Common myeloid progenitor, CD34-positive (primary cell): ENCODE measurements at places on chromosomes 11 and 22.

- no peak for DNase-seq
These were observed 54.2 kb downstream of the PACSIN2 start for GRCh38 chr22:42960531-42961399.

GRCh38 chr22:31046539-31047226 is 34.4 kb upstream of the SMTN start:
- no peak for DNase-seq

GRCh38 chr11:2205214-2205720 is 33.7 kb upstream of the TH start:
- DNase-seq: no peak

DNA sequence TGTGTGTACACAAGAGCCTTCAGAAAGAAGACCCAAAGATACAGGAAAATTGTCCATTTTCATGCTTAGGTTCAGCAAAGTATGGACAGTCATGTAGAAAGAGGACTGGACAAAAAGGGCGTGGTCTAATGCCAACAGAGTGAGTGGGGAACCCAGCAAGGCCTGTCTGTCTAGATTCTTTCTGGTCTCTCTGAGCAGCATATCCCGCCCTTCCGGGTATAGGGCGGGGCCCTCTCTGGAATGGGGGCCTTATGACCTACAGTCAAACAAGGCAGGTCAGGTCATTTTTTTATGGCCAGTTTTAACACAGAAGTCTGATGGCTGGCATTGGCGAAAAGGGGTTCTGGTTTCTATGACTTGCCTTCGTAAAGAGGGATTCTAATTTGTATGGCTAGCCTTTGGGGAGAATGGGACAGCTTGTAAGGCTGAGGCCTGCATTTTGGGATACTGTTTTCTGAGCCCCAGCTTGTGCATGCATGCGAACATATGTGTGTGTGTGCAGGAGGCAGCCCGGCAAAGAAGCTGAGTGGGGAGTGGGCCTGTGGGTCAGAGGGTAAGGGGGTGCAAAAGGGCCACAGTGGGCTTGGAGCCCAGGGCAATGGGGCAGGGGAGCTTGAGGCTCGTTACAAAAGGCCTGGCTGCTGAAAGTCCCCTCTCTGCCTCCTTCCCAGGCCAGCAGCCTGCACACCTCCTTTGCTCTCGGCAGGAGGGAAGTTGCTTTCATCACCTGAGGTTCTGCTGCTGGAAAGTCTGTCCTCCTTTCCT is 130.5 kb upstream of the B3GAT1 start:
- DNase-seq: no peak

DNA sequence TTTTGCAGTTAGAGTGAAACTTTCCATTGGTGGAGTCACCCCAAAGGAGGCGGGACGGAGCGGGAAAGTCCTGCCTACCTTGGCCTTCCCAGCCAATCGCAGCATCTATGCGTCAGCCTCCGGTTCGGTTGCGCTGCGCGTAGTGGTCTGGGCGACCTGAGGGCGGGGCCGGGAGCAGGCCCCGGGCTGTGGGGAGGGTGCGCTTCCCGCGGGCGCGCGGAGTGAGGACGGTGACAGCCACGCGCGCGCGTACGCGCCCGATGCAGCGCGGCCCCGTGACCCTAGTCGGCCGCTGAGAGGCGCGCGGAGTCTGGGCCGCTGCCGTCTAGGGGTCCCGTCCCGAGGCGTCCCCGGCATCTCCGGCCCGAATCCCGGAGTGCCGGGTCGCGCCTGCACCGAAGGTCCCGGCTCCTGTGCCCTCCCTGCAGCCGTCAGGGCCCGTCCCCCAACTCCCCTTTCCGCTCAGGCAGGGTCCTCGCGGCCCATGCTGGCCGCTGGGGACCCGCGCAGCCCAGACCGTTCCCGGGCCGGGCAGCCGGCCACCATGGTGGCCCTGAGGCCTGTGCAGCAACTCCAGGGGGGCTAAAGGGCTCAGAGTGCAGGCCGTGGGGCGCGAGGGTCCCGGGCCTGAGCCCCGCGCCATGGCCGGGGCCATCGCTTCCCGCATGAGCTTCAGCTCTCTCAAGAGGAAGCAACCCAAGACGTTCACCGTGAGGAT is at the start of gene NF2:
TSS of gene NF2 (plus strand) at position 276 of the 718 bp plus-strand sequence. CDS start at position 642, 366 bp downstream.
- DNase-seq: peak; percentile 99

GRCh38 chr11:45383224-45383623 is 97.1 kb upstream of the SYT13 start:
- DNase-seq: peak; percentile 71

DNA sequence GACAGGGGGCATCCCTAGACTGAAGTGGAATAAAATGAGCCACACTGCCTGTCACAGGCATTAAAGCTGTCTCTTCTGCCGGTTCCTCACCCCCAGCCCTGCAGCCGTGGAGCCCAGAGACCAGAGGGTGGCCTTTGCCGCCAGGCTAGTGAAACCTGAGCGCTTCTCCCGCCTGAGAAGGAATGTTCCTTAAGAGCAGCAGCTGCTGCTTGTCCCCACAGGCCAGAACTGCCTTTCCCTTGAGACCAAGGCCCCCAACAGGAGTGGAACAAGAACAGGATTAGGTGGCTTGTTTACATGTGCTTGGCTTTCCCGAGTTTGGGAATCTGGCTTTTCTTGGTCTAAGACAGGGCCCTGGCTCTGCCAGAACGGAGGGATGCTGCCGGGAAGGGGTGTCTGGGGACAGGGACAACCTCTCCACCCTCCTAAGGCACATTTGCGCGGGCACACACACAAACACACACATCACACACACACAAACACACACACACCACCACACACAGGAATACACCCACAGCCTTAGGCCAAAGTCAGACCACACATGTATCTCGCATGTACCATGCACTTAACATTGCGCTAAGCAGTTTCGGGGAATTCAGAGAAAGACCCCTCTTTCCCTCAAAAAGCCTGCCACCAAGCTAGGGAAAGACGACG is 91.8 kb downstream of the FEZ1 start:
- no peak for DNase-seq

DNA sequence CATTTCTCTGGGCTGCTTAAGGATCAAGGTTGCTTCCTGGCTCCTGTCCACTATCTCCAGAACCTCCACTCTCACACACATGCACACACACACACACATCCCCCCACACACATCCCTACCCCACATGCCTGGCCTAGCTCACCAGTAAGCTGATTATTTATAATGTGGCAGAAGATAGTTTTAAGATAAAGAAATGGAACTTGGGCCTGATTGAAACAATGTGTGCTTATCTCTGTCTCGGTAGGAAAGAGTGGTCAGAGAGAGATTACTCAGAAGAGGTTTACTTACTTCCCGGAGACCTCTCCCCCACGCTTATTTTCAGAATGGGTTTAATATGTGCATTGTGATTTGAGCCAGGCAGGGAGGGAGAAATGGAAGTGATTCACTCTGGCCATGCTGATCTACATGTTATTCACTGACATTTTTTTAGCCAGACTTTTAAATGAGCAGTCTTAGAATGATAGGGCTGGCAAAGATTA is 422.4 kb downstream of the TENM4 start:
- DNase-seq: peak; percentile 33

GRCh38 chr11:120562806-120563425 is 51.4 kb downstream of the GRIK4 start:
- no peak for DNase-seq

DNA sequence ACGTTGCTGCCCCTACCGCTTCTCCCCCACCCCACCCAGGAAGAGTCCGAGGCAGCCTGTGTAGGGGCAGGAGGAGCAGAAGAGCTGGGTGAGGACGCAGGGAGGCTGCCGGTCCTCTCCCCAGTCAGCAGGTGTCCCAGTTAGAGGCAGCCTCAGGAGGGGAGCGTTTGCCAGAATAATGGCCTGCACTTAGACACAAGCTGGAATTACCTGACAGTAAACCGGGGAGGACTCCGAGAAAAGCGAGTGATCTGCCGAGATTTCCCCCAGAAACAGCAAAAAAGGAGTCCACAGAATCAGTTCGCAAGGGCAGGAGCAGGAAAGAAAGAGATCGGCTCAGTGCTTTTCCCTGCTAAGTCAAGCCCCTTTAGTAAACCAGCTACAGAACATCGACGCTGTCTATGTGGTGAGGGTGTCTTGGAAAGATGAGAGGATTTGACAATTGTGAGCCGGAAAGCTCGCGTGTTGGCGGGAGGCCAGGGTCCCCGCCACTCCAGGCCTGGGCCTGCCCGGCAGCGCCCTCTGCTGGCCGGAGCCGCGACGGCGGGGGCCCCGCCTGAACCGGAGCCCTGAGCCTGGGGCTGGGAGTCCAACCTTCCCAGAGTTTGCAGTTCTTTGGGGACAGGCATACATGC is 17.7 kb upstream of the THRSP start:
- DNase-seq: peak; percentile 73

DNA sequence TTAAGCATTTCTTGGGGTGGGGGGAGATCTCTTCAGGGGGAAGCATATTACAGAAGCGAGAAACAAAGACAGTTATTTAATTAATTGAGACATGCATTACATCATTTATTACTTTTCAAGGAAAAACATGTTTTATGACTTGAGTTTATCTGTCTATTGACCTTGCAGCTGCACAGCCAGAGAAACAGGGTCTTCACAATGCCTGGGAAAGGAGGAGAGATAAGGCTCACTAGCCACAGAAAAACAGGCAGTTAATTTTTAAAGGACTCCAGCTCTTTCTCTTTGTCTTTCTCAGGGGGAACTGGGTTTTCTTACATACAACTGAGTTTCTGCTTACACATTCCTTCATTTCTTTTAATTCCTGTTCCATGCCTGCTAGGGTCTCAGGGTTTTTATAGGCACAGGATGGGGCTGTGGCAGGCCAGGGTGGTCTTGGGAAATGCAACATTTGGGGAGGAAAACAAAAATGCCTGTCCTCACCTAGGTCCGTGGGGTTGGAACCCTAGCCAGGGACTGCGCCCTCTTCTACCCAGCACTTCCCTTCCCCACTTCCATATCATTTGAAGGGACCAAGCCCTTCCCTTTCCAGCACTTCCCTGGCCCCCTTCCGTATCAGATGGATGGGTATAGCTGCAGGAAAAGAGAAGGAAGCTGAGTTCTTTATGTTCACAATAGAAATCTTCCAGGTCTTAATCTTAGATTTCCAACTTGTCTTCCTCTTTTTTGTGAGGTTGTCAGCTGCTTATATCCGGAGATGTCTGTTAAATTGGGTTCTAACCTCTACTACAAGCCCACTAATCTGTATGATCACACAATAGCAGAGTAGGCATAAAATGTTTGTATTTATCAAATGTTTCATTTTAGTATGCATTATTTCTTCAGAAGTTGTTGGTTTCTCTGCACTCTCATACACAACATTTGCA is 38.3 kb downstream of the BIRC2 start:
- DNase-seq: peak; percentile 56

GRCh38 chr11:10797531-10797930 is 11.2 kb downstream of the EIF4G2 start:
- DNase-seq: no peak

GRCh38 chr22:47225080-47225930 is 462.9 kb downstream of the TBC1D22A start:
- DNase-seq: no peak

- DNase-seq: peak; percentile 57
These were observed 47.1 kb upstream of the EED start for GRCh38 chr11:86197448-86197847.

GRCh38 chr11:46388619-46389449 is 2.7 kb downstream of the CHRM4 start:
- DNase-seq: no peak

- no peak for DNase-seq
These were observed 107.0 kb downstream of the SHANK2 start for GRCh38 chr11:71145368-71145767.

- DNase-seq: peak; percentile 71
These were observed 3.2 kb upstream of the PRR5 start for GRCh38 chr22:44698531-44699421.

GRCh38 chr11:57418131-57418530 is 8.8 kb downstream of the SLC43A3 start:
- DNase-seq: no peak

- DNase-seq: no peak
These were observed 64.7 kb downstream of the KCNQ1 start for GRCh38 chr11:2509481-2510001.

DNA sequence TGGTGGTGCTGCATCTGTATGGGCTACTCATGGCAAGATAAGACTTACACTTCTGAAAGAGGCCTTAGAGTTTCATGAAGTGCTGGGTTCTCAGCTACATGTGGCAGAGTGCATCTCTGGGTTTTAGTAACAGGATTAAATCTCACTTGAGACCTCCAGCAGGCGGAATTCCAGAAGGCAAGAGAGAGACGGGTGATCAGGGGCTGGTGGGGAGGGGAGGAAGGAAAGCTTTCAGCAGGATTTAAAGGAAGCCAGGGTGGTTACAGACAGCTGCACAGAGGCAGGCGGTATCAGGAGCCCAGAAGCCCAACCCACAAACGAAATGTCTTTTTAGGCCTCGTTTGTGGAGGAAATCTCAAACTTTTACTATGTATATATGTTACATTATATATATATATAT is 56.2 kb upstream of the CD82 start:
- no peak for DNase-seq

DNA sequence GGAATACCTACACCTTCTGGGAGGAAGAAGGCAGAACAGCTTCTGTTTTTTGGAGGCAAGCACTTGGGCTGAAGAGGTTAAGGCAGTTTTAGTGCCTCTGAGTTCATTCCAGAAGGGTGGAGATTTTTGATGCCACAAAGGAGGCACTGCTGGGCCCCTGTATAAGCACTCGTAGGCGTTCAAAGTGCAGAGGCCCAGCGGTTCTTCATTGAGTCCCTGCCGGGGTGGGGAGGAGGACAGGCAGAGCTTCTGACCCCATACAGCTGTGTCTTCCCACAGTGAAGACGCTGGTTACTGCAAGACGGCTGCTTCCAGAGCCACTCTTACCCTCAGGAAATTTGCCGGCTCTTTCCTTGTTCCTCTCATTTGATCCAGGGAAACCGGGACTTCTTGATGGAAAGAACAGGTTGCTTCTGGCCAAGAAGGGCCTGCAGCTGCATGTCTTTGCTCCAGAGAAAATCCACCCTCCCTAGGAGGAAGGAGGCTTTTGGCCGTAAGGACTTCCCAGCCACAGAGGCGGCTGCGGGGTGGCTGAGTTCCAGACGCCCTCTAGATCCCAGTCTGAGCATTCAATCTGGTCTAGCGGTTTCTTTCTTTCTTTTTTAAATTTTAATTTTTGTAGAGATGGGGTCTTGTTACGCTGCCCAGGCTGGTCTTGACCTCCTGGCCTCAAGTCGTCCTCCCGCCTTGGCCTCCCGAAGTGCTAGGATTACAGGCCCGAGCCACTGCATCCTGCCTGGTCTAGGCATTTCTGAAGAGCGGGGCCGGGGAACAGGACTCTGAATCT is 9.4 kb downstream of the ADAMTS15 start:
- no peak for DNase-seq

DNA sequence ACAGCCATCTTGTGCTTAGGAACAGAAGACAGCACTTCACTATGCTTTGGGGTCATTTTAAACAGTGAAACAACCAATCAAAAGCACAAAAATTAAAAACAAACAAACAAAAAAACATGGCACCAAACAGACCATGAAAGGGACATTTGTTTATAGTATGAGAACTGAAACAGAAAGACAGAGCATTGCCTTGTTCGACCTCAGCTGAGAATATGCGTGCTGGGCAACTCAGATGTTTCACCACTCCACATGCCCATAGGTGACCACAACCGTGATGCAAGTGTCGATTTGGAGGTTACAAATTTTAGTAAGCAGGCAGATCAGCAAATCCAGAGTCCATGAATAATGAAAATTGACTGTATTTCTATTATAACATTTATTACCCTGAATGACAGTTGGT is 30.0 kb downstream of the NNMT start:
- no peak for DNase-seq
